ENCODE measurements at places on chromosomes 1 and 21.

GRCh38 chr21:26461500-26461899, 111.6 kb downstream of the CYYR1 start:
- no peak for DNase-seq

GRCh38 chr1:98277118-98277517, 356.3 kb upstream of the DPYD start:
- no peak for DNase-seq

- no peak for DNase-seq
Observed at GRCh38 chr21:46214478-46215340, 13.9 kb downstream of the LSS start.

DNA sequence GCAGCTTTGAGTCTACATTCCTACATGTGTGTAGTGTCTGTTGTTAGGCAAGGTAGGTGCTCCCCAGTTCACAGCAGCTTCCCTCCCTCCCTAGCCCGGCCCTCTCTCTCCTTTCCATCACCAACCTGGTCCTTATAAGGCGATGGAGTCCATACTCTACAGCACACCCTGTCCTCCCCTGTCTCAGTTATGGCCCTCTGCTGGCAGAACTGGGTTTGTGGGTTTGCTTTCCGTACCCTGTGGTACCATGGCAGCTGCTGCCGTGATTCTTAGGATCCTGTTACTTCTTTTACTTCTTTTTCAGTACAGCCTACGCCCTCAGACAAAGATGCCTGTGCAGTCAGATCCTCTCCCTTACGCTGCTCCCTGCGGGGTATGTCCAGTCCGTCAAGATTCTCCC, 31.7 kb downstream of the AK5 start:
- peak; percentile 45 for DNase-seq

- DNase-seq = no peak
Observed at GRCh38 chr1:33709783-33710718, 153.8 kb upstream of the HMGB4 start.

DNA sequence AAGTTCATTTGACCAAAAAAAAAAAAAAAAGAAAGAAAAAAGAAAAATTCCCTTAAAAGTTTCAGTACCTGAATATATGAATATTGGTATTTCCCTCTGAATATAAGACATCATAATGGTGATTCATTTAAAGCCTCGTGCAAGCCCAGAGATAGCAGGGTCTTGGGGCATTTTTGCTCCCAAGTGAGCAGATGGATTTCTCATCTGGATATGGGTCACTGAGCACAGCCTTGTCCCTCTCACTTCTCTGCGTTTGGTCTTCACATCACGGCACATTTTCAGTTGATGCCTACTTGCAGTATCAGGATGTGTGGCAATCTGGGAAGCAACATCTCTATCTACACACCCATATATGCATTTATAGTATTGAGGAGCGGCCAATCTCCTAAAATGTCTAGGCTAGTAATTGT, 12.7 kb downstream of the CD58 start:
- DNase-seq = no peak

DNA sequence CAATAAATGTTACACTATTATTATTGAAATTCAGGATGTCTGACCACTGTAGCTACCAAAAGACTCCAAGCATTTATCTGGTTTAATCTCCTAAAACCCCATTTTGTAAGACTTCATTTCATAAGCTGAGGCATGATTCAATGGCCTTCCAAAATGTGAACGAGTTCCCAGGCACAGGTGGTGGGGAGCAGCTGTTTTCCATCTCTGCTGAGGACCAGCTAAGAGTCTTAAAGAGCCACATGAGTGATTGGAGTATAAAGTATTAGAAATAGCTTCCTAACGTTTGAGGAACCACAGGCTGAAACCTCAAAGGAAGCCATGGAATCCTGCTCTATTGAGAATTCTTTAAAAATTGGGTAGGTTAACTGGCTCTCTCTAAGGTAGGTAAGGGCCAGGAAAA, 44.9 kb downstream of the SEC16B start:
- DNase-seq = no peak

DNA sequence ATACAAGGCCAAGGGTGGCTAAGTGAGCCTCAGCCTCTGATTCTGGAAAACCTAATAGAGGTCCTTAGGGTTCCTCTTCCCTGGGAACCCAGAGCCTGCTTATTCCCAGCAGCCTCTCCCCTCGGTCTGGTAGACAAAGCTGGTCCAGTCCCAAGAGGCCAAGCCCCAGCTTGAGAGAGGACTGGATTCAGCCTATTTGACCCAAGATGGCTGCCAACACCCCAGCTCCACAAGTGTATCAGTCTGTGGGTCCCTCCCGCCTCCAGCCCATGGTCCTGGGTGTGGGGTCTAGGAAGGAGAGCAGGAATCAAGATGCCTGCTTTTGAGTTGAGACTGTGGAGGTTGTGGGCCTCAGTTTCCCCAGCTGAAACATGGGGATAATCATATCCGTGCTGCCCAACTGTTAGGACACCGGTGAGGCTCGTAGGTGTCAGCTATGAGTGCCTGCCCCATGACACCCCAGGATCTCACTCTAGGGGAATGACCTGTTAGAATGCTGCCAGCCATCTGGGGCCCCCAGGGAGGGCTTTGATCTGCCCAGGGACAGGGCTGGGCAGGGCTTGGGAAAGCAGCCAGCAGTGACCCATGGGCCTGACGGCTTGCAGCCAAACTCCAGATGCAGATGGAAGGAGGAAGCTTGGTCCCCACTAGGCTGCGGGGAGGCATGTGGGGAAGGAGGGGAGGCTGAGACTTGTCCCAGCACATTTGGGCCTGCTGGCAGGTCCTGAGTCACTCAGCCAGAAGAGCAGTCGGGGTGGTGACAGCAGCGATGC, 45.4 kb downstream of the NUAK2 start:
- no peak for DNase-seq

DNA sequence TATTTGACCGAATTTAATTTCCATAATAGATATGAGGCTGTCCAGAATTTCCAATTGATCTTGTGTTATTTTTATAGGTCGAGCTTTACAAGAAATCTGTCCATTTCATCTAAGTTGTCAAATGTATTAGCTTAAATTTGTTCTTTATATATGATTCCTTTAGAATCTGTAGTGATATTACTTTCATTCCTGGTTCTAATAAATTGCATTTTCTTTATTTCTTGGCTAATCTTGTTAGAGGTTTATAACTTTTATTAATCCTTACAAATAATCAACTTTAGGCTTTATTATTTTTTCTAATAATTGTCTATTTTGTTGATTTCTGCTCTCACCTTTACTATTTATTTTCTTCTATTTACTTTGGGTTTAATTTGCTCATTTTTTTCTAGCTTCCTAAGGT, 14.0 kb downstream of the IFT25 start:
- no peak for DNase-seq

All from activated naive CD4-positive, alpha-beta T cell treated with anti-CD3 and anti-CD28 coated beads, Interleukin-2, amount 10 ng/mL, durations not matched to agents 7 days and 5 days (primary cell).